ENCODE measurements at places on chromosomes 16 and 17. TPM values are rescaled to one million over a fixed set of nuclear protein-coding genes. Genes with fewer than 3 reads are reported as not detected.
A peak's percentile ranks its signal among the peaks of the same experiment; 100 is the strongest.

GRCh38 chr17:83155128-83156121, 76.0 kb downstream of the METRNL start:
- DNase-seq = peak; percentile 19
- H3K4me1 ChIP-seq = peaks cover 6% of the 10 kb centered on the region
- no peak overlapping the region for H3K4me3 ChIP-seq
- peaks cover 5% of the 10 kb centered on the region for H3K27me3 ChIP-seq

SLC16A5 gene
- total RNA-seq = 8.4 TPM

GRCh38 chr17:74250324-74250995, 23.6 kb upstream of the DNAI2 start:
- no peak for DNase-seq
- no peaks in the 10 kb centered on the region for H3K4me1 ChIP-seq
- H3K36me3 ChIP-seq = no peaks in the 10 kb centered on the region
- no peaks in the 10 kb centered on the region for H3K27me3 ChIP-seq
- no peak overlapping the region for H3K4me3 ChIP-seq

CD300H gene
- total RNA-seq = not detected

DNA sequence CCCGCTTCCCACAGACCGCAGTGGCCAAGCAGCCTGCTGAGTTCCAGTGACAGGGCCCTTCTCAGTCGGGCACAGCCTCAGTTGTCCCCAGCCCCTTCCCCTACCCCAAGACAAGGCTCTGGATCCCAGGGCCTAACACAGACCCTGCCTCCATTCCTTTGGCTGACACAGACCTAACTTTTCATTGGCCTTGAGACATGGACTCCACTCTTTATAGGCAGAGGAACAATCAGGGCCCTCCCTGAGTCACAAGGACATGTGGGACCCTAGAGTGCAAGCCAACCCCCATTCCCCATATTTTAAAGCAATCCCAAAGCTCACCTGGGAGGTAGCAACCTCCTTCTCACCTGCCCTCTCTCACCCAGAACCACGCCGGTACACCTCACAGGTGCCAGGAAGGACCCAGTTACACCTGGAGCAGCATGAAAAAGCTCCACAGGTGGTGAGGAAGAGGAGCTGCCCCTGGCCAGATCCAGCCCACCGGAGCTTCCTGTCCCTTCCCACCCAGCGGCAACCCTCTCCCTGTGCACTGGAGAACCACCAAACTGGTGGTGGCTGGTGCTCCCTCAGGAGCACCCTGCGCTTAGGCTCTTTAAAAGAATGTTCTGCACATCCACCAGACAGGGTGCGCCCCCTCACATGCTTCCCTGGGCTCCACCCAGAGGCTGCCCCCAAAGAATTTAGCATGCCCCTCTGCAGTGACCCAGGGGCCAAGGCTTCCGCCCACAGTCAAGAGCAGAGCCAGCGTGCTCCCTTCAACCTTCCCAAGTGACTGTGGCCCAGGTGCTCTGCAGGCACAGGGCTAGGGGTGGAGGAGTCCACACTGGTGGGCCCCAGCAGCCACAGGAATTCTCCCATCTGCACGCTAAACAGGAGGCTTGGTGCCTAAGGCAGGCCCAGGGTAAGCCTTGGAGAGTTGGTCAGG, 3.4 kb downstream of the MNT start:
- H3K27ac ChIP-seq = peak overlapping the region; percentile 98
- DNase-seq = no peak
- H3K27me3 ChIP-seq = no peaks in the 10 kb centered on the region
